ENCODE measurements at places on chromosomes 11 and 22. TPM values are rescaled to one million over a fixed set of nuclear protein-coding genes. Genes with fewer than 3 reads are reported as not detected.

DNA sequence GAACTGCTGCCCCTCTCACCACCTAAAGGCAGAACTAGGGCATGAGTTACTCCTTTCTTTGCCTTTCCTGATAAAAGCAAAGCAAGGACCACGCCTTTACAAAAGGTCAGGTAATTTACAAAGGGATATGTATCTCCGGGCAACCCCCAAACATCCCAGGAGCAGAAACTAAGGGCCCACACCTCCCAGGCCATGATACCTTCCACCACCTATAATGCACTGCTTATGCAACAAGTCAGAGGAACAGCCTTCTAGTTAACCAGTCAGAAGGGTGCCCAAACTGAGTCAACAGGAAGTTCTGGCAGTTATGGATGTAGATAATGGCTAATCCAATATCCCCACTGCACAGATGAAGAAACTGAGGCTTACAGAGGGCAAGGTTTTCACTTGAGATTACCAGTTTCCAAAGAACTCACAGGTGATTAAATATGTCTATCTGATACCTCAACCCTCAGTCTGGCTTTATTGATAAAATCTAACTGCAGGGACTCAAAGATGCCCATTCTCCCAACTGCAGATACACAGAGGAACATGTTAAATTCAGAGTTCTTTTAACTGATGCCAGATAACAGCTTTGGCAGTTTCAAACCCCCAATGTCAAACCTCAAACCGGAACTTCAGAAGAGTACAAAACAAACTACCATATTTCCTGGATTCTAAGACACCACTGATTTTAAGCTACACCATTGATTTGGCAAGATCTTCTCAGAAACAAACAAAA lies 16.8 kb upstream of the CASTOR1 start:
- DNase-seq: no peak
- no peaks in the 10 kb centered on the region for H3K27me3 ChIP-seq
- H3K4me3 ChIP-seq: peak overlapping the region; percentile 3
- H3K27ac ChIP-seq: peak overlapping the region; percentile 76
- H3K36me3 ChIP-seq: no peaks in the 10 kb centered on the region

SRRD gene
- total RNA-seq: 13.2 TPM

GRCh38 chr11:116930177-116930576 lies 92.8 kb upstream of the APOA1 start:
- H3K27me3 ChIP-seq: no peaks in the 10 kb centered on the region
- H3K4me1 ChIP-seq: peaks cover 5% of the 10 kb centered on the region
- no peaks in the 10 kb centered on the region for H3K36me3 ChIP-seq
- DNase-seq: no peak
- no peak overlapping the region for H3K27ac ChIP-seq

DNA sequence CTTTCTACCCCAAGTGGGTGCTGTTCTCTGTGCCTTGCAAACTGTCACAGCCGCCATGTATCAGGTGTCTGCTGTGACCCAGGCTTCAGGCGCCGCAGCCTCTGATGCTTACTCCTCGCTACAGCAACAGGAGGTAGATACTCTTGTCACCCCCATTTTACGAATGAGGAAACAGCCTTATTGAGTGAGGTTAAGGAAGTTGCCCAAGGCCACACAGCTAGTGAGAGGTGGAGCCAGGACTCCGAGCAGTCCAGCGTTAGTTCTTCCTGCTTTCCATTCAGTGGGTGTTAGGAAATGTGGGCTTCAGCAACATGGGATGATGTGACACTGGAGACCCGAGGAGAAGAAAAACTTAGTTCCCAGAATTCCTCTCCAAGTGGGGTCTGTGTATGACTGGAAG lies 14.3 kb downstream of the RNF215 start:
- H3K27me3 ChIP-seq: no peaks in the 10 kb centered on the region
- H3K36me3 ChIP-seq: no peaks in the 10 kb centered on the region
- H3K4me3 ChIP-seq: no peak overlapping the region
- H3K4me1 ChIP-seq: no peaks in the 10 kb centered on the region

OR52A5 gene
- not detected for total RNA-seq

OR2D2 gene
- total RNA-seq: 0.19 TPM

Measured in pancreas (tissue), 10 donors.